ENCODE measurements at places on chromosomes 16 and 17.

DNA sequence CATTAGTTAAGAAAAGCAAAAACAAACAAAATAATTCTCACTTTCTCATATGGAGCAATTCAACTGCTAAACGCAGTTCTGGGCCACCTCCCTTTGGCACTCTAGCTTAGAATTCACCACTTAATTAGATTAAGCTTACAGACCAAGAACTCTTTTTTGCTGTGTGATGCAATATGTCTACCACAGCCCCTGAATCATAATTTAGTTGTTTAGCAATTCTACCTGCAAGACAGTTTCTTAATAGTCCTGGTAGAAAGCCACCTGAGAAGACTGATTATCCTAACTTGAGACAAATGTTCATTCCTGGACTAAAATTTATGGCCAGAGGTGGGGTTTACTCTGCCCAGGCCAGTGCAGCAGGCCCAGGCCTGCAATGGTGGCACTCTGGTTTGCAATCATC is 205.9 kb downstream of the HS3ST3A1 start:
- peak; percentile 26 for DNase-seq

DNA sequence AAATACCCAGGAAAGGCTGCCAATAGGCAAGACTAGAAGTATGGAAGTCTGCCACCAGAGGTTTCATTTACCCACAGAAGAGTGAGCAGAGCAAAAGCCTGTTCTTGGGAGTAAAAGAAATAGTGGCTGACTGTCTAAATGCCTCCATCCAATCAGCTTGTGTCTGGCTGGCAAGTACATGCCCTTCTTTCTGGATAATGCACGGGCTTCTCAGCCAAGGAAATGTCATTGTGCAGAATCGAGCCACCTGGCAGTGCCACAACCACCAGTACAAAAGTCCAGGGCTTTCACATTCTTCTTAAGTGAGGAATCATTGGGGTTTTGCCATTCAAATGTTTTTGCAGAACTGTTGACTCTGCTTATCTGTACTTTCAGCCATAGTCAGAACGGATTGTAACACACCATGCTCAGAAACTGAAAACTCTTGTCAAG is 10.1 kb upstream of the ERCC4 start:
- DNase-seq, result no peak

DNA sequence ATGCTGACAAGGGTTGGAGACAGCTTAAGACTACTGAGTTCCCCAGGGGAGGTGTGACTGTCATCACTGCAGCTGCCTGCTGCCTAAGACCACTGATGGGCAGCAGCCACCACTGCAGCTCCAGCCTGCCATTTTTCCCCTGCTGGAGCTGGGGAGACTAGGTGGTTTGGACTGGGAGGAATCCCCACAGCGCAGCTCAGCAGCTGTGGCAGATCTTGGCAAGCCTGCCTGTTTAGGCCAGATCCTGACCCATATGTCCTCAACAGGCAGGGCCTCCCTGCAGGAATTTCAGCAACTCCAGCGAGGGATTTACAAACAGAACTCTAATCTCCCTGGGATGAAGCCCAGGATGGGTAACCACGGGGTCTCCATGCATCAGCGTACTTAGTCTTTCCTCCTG is 356.4 kb upstream of the TOM1L1 start:
- no peak for DNase-seq

DNA sequence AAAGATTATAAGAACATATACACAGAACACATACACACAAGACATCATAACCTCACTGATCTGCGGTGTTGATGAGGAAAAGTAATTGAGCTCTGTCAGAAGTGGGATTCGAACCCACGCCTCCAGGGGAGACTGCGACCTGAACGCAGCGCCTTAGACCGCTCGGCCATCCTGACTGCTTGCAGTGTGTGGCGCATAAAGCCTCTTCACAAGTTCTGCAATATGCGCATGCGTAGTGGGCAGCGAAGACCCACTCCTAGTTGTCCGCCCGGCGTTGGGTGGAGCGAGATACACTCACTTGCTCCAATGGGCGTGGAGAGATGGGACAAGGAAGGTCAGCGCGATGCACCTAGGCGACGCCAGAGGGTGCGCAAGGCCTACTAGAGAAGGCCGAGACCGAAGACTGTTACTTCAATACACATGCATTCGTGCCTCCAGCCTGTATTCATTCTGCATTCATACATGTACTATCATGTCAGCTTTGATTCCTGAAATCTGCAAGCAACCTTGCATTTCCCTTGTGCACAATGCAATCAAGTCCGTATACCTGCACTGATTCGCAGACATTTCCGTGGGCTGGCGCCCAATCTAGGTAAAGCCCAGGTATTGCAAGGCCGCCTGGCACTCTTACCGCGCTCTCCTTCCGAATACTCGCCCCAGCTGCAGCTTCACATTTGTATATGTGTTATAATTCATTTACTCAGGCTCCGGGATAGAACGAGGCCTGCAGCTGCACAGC is 16.1 kb upstream of the PLLP start:
- DNase-seq, result peak; percentile 99

DNA sequence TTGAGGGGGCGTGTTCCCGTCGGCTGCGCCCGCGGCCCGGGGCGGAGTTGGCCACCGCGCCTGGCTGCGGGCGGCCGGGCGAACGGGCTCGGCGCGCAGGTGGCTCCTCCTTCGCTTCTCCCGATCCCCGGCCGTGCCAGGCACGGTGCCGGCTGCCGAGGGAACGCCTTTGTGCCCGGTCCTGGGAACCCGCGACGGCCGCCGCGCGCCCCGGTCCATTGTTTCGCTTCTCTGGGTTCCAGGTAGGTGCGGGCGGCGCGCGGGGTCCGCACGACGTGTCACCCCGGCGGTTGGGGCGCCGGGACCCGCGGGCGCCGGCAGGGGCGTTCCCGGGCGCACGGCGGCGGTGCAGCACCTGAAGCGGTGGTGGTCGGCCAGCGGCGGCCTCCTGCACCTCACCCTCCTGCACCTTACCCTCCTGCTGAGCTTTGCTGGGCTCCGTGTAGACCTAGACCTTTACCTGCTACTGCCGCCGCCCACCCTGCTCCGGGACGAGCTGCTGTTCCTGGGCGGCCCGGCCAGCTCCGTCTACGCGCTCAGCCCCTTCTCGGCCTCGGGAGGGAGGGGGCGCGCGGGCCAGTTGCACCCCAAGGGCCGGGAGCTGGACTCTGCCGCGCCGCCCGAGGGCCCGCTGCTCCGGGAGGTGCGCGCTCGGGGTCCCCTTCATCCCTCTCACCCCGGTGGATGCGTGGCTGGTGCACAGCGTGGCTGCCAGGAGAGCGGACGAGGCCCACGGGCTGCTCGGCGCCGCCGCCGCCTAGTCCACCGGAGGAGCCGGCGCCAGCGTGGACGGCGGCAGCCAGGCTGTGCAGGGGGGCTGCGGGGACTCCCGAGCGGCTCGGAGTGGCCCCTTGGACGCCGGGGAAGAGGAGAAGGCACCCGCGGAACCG is 99.9 kb downstream of the EFCAB13 start:
- peak; percentile 20 for DNase-seq

- DNase-seq, result no peak
These were observed 45.2 kb upstream of the KPNB1 start for GRCh38 chr17:47604598-47604927.

DNA sequence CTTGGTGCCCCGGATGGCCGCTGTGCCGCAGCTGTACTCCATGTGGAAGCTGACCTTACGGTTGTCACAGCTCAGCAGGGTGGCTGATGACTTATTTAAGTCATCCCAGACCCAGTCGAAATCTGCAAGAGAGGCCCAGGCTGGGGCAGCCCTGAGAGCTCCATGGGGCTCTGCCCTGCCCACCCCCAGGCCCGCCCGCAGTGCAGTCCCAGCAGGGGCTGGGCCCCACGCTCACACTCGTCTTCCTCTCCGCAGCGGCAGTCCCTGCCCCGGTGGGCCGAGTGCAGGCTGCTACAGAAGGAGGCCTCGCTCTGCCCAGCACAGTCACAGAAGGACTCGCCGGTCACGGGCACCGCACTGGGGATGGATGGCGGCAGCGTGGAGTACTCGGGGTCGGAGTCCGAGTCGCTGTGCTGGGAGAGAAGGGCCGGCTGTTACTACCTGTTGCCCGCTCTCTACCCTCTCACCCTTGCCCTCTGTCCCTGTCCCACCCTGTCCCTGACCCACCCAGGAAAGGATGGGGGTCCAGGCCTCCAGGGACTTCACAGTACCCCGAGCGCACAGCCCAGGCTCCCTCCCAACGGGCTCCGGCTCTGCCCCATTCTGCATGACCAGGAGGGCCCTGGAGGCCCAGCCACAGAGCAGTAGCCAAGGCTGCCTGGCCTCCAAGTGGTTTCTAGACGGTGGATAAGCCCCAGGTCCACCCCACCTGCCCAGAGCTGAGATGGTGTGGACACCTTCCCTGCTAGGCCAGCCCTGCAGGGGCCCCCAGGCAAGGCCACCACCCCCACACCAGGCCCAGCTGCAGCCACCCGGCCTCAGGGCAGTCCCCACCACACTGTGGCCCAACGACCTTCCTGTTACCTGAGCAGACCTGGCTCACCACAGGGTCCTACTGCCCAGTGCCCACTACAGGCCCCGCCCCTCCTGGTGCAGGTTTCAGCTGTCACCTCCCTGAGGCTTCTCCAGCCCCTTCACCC is 3.9 kb downstream of the SPSB3 start:
- DNase-seq, result no peak

- DNase-seq, result no peak
These were observed 323.2 kb upstream of the CDH5 start for GRCh38 chr16:66043326-66043725.

- DNase-seq, result no peak
These were observed 24.2 kb downstream of the CRISPLD2 start for GRCh38 chr16:84844049-84844350.

GRCh38 chr17:2365132-2365531 is 27.8 kb downstream of the SGSM2 start:
- no peak for DNase-seq

- DNase-seq, result no peak
These were observed at the start of gene ANKRD40CL for GRCh38 chr17:50767446-50767845. Gene ANKRD40CL, minus strand, starts transcription at chr17:50767518. Its CDS starts 605 bp downstream, at chr17:50766913.

GRCh38 chr17:64097196-64097936 is 32.6 kb downstream of the ERN1 start:
- no peak for DNase-seq

DNA sequence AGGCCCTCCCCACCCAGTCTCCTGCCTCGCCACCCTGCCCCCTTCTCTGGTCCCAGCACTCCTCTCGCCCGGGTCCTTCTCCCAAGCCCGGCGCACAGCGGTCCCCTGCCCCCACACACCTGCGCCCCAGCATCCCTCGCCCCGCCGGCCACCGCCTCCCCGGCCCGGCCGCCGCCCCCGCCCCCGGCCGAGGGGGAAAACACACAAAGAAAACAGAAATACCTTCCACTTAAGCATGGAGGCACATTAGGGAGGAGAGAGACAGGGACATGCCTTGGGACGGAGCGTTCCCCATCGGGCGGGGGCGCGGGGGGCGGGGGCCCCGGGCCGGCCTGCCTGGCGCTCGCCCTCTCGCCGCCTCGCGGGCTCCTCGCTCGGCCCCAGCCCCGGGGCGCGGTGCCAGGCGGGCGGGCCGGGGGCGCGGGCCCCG is 326 bp downstream of the SRCIN1 start:
- no peak for DNase-seq

DNA sequence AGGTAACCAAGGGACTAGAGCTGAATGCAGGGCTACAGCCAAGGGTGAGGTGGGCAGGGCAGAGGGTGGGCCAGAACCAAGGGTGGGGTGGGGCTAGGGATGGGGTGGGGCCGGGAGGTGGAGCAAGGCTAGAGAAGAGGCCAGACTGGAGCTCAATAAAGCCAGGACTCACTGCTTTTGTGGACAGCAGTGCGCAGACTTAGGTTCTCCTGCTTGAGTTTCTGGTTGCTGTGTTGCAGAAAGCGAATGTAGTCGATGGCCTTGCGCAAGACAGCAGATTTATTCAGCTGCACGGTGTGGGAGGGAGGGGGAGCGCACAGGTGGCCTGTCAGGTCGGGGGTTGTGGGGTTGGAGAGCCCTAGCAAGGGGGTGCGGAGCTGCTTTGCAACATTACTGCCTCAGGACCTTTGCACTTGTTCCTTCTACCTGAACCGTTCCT is 18.7 kb downstream of the SREBF1 start:
- no peak for DNase-seq

- peak; percentile 20 for DNase-seq
These were observed at the start of gene CDYL2 for GRCh38 chr16:80804526-80805383. Gene CDYL2, minus strand, starts transcription at chr16:80804598. Its CDS starts 425 bp downstream, at chr16:80804173.

DNA sequence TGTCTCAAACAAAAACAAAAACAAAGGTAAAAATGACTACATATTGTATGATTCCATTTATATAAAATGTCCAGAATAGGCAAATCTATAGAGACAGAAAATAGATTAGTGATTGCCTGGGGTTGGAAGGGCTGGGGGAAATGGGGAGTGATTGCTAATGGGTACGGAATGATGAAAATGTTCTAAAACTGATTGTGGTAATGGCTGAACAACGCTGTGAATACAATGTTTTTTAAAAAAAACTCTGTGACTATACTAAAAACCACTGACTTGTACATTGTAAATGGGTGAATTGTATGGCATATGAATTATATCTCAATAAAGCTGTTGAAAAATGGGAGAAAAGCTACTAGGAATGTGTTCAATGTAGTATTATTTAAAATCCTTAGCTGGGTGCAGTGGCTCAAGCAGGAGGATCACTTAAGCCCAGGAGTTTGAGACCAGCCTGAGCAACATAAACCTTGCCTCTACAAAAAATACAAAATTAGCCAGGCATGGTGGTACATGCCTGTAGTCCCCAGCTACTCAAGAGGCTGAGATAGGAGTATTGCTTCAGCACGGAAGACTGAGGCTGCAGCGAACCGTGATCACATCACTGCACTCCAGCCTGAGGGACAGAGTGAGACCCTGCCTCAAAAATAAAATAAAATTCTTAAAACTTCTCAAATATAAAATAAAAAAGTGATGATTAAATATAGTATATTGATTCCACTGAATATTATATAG is 47.9 kb downstream of the TOM1L2 start:
- DNase-seq, result no peak

DNA sequence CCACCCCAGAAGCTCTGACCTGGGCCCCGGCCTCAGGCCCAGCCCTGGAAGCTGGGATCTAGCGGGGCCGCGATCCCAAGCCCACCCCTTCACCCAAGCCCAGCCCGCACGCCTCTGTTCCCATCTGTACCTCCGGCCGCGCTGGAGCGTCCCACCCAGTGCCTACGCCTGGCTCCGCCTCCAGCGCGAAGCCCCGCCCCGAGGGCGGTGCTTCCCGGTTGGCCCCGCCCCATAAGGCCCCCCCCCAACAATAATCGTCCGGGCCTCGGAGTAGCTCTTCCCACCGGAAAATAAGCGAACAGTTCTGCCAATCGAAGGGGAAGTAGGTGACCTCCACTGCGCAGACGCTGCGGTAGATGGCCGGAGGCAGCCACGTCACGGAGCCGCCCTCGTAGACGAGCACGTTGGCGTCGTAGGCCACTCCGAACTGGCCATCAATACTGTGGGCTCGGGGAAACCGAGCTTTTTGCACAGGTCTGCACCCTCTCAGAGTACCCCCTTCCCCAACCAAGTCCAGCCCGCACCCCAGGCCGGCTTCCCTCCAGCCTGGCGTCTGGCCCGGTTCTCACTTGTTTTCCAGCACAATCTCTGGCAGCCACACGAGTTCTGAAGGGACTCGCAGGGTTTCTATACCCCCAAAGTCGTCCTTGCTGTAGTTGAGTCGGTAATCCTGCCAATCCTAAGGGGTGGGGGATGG is 1.1 kb downstream of the CHRNE start:
- no peak for DNase-seq

All from RWPE1 (cell line).